ENCODE measurements at places on chromosomes 7 and 10.
A peak's percentile ranks its signal among the peaks of the same experiment; 100 is the strongest.

- DNase-seq = no peak
These were observed 114.9 kb downstream of the DYNC2I1 start for GRCh38 chr7:158971214-158971613.

DNA sequence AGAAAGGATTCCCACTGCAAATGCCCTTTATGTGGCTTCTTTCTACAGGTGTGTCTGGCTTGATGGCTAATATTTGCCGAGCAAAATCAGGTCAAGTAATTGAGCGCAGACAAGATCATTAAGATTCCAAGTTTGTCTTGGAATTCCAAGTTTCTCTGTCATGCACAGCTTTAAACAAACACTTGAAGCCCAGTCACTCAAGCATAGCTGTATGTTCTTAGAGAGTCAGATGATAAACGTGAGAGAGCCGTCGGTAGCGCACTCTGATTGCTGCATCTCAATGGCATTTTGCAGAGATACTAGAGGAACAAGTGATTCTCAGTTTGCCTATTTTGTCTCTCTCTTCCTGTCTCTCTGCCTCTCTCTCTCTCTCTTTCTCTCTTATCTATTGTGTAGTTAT is 658 bp downstream of the DMBT1 start:
- no peak for DNase-seq

GRCh38 chr7:6279937-6280336 is 7.5 kb upstream of the CYTH3 start:
- no peak for DNase-seq

DNA sequence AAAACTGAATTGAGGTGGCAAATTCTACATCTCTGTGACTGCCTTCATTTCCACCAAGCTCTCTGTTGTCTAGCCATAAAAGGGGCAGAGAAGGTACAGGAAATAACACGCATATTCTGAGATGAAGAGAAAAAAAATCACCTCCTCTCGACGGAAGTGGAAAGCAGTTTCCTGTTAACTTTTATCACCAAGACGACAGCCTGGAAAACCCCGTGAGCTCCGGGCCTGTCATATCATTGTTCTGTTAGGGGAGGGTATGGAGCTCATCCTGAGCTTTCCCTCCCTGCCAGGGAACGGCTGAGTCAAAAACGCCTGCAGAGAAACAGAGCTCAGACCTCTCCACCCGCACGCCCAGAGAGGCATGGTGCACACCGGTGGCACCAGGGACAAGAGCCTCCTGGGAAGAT is 200.3 kb downstream of the PRPF18 start:
- peak; percentile 68 for DNase-seq

GRCh38 chr10:131259535-131259934 is 52.0 kb downstream of the TCERG1L start:
- DNase-seq = no peak

- DNase-seq = no peak
These were observed 24.1 kb upstream of the SH2B2 start for GRCh38 chr7:102262546-102262945.

- peak; percentile 34 for DNase-seq
These were observed 23.4 kb downstream of the ZPBP start for GRCh38 chr7:50069613-50070012.

DNA sequence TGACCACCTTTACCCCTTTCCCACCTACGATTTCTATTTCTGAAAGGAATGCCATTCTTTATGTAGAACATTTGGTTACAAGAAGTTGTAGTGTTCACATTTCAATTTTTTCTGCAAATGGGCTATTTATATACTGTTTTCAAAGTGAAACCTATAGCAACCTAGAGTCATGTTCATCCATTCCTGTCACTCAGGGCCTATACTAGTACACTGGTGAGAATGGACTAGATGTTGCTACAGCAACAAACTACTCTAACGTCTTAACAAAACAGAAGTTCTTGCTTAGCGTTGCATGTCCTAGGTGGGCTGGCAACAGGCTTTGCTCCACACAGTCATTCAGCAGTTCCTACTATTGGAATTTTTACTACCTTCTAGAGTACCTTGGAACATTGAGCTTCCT is 16.3 kb downstream of the CASD1 start:
- DNase-seq = no peak

DNA sequence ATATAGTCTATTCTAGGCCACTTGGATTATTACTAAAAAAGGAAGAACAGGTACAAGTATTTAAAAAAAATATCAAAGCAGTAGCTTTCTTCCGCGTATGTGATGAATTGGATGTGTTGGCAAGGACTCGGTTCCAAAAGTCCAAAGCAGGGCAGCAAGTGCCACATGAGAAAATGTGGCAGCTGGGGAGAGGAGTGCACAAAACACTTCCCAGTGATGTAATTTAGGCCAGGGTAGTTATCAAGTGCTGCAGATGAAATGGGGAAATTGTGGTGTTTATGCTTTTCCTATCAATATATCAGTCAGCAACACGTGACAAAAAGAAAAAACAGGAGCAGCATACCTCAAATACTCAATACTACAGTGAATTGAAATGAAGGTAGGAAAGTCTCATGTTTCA is 7.0 kb downstream of the RHOBTB1 start:
- DNase-seq = no peak

DNA sequence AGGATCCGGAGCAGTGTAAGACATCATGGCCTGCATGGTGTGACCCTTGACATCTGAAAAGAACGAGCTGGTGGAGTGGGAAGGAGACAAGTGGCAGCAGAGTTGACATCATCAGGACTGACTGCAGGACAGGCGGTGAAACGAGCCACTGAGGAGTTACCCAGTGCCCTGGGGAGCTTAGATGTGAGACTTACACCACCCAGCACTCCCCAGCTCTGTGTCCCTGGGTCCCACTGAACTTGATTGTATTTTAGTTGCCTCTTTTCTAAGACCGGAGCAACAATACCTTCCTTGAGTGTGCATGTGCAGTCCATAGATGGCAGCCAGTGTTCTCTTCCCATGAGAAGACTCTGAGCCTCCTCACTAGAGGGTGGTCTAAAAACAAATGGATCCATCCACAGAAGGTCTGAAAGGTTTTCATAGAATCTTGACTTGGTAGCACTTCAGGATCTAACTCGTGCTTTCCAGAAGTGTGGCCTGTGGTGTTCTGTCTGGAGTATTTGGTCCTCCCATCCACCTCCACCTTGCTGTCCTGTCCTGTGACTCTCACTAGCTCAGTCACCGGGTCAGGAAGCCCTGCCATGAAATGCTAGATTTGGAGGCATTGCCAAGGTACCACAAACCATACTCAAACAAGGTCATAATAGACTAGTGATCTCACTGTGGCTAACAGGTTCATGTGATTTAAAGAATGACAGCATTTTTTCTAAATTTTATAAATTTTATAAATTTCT is 59.0 kb downstream of the IKZF1 start:
- DNase-seq = no peak

DNA sequence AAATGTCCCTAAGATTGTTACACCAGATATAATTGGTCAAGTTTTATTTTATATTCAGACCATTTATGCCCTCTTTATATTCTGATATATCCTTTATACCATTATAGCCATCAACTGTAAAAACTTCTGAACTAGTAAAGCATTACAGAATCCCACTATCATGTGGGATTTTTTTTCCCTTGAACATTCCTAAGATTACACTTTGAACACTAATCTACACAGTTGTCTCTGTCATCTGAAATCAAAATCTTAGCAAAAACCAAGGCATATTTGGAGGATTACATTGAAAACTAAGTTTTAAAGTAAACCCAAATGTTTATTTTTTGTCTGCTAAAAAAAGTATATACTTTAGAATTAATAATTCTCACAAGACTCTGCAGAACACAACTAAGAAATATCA is 116.2 kb upstream of the GPR22 start:
- DNase-seq = no peak

DNA sequence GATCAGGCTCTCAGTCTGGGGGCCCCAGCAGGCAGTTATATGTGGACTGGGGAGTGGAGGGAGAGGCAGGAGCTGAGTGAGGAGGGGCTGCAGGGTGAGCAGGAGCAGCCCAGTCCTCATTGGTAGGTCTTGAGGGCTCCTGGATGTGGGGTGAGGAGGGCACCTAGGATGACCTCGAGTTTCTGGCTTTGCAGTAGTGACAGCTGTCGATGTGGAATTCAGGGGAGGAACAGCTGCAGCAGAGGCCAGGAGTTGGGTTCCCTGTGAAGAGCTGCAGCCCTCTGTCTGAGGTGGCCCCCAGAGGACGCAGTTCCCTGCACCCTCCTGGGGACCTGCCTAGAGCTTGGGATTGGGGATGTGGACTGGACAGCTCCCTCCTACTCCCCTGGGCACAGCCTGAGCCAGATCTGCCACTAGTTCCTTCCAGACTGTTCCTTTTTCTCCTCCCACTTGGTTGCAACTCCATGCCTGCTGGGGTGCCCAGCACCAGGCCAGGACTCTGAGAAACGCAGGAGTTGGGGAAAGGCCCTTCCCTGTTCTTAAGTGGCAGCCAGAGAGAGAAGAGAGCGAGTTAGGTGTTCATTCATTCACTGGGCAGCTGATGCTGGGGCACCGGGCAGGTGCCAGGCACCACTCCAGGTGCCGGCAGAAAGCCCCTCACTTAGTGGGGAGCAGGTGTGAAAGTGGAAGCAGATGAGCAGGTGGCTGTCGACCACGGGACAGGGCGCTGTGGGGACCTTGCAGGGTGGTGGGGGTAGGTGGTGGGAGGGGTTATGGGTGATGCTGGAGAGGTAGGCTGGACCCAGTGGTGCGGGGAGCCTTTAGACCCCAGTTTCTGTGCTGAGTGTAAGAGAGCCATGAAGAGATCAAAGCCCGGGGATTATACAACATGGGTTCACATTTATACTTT is 57.9 kb downstream of the PRF1 start:
- DNase-seq = no peak

DNA sequence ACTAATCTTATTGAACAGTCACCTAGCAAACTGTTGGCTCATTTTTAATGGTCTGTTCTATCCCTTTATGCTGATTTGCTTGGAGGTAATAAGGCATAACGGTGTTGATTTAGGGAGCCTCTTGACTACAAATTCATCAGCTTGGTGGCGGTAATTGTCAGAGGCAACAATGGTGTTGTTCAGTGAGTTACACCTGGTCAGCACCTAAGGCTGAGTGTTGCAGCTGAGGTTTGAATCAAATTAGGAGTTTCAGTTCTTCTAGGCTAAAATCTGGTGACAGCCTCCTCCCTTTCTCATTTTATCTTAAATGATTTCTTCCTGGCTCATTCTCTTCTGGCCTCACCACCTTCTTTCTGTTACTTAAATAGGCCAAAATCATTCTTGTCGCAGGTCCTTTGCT is 42.3 kb upstream of the SP8 start:
- DNase-seq = no peak

DNA sequence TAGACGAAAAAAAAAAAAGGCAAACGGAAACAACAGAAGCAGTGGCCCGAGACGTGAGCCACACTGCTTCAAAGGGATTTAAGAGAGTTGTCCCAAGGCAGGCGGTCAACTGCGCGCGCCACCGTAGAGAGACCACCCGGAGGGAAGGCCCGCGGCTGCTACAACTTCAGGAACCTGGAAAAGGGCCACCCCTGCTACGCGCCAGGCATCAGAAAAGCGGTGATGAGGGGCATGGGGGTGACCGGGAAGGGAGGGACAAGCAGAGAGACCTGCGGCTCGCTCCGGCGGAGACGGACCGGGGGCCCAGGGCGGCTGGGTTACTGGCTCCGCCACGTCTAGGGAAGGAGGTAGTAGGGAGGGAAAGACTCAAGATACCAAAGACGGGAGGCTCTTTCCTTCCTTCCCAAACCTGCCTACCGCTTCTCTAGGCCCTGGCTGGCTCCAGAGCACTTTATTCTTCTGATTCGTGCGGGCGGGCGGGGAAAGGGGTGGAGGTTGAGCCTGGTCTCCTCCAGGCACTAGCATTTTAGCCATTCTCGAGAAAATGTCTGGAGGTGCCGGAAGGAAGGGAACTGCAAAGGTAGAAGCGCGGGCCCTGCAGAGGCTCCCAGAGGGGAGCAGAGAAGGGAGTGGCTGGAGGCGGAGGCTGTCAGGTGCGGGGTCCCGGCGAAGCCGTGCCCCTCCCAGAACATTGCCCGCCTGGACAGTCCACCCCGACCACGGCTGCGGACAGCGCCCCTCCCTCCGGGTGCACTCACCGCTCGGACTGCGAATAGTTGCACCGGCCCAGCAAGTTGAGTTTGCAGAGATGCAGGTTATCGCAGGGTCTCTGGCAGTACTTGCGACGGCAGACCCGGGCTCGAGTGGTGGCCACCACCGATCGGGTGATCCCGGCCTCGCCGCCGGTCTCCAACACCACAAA is 993 bp downstream of the ZC3HAV1 start:
- no peak for DNase-seq

DNA sequence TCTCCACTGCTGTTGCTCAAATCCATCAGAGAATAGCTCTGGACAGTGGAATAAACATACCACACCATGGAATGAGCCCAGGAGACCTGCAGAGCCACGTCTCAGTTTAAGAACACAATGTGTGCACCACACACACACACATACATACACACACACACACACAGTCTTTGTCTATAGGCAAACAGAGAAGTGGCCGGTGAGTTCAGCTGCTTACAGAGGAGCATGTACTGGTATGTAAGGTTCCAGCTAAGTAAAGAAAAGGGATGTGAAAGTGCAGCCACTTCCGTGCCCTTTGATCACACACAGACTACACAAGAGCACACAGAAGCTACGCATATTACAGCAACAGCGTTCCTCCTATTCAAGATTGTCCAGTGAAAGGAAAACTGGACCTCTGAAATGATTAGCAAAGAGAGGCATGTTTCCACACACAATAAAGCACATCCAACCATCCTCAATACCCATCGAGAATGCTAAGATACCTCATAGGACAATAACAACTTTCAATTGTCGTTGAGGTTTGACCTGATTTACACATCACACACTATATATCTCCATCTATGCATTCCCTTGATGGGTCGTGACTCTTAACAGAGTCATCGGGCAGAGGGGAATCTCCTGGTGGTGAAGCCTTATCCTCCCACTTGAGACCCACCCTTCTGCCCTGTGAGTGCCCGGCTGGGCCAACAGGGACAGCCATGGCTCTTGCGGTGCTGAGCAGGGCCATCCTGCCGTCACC is 23.6 kb downstream of the SLC35B4 start:
- no peak for DNase-seq

DNA sequence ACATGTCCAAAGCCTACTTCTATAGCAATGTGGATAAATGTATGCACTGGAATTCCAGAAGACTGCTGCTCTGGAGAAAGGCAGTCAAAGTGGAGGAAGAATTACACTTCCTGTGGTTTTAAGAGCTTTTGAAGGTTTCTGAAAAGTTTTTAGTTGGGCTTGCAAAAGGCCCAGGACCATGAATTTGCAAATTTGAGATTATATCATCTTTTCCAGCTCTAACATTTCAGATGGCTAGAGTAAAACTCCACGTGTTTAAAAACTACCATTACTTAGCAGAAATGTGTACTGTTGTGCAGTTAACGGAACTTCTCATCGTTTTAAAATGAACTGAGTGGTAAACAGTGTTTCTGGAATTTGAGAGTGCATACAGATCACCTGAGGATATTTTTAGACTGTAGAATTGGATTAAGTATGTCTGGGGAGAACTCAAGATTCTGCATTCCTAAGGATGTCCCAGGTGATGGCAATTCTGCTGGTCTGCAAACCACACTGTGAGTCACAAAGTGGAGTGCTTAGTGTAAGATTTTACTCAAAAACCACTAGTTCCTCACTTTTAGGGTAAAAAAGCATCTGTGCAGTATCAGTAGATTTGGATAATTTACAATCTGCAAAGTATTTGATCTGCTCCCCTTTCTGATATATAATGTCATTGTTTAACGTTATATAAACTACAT is 32.9 kb upstream of the CCDC71L start:
- DNase-seq = no peak
